ENCODE measurements at places on chromosomes 1 and 21.
A peak's percentile ranks its signal among the peaks of the same experiment; 100 is the strongest.

GRCh38 chr1:107135463-107135862 lies 5.4 kb upstream of the NTNG1 start:
- no peak for DNase-seq

GRCh38 chr1:182279724-182280503 lies 111.7 kb downstream of the GLUL start:
- DNase-seq = peak; percentile 92

- no peak for DNase-seq
Measured at GRCh38 chr1:199448646-199449045, 578.9 kb upstream of the NR5A2 start.

GRCh38 chr1:78210175-78210574 lies 164.4 kb downstream of the GIPC2 start:
- DNase-seq = no peak

- no peak for DNase-seq
Measured at GRCh38 chr1:209516771-209517680, 66.5 kb upstream of the CAMK1G start.

- DNase-seq = no peak
Measured at GRCh38 chr1:184974837-184975115, 468 bp upstream of the NIBAN1 start.

GRCh38 chr21:42621166-42621818 lies 32.1 kb upstream of the PDE9A start:
- DNase-seq = peak; percentile 69

GRCh38 chr1:58586271-58586670 lies 9.2 kb upstream of the TACSTD2 start:
- DNase-seq = no peak

- DNase-seq = no peak
Measured at GRCh38 chr1:81449786-81450185, 350.9 kb upstream of the ADGRL2 start.

GRCh38 chr1:29964718-29965533 lies 728.6 kb downstream of the PTPRU start:
- no peak for DNase-seq

GRCh38 chr1:234936612-234937389 lies 191.8 kb downstream of the TOMM20 start:
- DNase-seq = no peak

- DNase-seq = no peak
Measured at GRCh38 chr1:193979219-193979618, 792.8 kb upstream of the B3GALT2 start.

DNA sequence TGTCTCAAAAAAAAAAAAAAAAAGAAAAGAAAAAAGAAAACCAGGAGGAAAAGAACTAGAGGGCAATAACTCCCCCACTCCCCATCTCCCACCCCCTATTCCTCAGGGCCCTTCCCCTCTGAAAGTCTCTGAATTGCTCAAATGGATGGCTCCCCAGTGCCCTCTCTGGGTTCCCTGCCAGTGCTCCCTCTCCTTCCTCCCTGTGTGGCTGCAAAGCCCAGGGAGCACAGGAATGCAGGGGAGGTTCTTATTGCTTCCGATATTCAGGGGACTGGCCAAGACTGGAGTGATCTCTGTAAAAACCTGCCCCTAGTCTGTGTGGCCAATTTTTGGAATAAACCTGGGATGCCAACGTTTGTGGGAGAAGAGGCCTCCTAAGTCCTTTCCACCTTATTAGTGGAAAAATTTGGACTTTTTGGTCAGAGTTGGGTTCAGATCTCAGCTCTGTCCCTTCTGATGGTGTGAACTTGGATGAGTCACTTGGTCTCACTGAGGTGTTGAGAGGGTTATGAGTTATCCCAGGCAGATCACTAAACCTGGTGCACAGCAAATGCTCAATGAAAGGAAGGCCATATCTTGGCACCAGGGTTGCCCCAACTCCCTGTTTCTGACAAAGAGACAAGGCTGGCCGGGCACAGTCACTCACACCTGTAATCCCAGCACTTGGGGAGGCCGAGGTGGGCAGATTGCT lies 13.4 kb upstream of the ARHGEF10L start:
- DNase-seq = no peak

- peak; percentile 10 for DNase-seq
Measured at GRCh38 chr21:41966872-41967621, 13.2 kb upstream of the C2CD2 start.

DNA sequence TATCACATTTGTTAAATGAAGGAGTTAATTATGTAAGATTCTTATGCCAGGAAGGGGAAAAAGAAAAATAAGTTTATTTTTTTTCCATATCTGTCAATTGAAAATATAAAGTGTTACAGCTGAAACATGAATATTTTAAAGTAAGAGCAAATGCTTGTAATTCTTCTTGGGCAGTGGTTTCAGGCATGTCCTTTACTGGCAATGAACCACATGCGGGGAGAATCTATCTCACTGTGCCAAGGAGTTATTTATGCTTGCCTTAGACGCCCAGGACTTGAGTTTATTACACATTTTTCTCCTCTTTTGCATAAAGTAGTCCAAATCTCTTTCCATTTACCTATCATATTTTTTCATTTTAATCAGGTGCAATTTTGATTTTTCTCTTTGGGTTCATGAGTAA lies 207.8 kb upstream of the NRIP1 start:
- DNase-seq = no peak

GRCh38 chr1:6515771-6516170 lies 24.3 kb upstream of the PLEKHG5 start:
- DNase-seq = no peak

GRCh38 chr1:16351456-16351993 lies 755 bp downstream of the FBXO42 start:
- peak; percentile 70 for DNase-seq

- peak; percentile 72 for DNase-seq
Measured at GRCh38 chr21:41769521-41769920, 2.7 kb upstream of the RIPK4 start.

GRCh38 chr21:24420689-24421088 lies 1186.6 kb downstream of the MRPL39 start:
- no peak for DNase-seq

DNA sequence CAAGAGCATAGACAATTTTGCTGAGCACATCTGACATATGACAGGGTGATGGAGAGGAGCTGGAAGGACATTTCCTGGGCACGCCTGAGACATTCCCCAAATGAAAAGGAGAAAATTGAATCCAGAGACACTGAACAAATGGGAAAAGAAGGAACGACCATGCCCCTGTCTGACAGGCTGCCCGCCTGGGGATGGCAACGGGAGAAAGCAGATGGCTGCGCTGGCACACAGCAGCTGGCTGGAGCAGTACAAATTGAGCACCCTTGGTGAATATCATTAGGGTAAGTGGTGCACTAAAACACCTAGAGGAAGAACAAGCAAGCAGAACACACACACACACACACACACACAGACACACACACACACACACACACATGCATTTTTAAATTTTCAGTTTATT lies 174.3 kb upstream of the DUSP10 start:
- DNase-seq = no peak

DNA sequence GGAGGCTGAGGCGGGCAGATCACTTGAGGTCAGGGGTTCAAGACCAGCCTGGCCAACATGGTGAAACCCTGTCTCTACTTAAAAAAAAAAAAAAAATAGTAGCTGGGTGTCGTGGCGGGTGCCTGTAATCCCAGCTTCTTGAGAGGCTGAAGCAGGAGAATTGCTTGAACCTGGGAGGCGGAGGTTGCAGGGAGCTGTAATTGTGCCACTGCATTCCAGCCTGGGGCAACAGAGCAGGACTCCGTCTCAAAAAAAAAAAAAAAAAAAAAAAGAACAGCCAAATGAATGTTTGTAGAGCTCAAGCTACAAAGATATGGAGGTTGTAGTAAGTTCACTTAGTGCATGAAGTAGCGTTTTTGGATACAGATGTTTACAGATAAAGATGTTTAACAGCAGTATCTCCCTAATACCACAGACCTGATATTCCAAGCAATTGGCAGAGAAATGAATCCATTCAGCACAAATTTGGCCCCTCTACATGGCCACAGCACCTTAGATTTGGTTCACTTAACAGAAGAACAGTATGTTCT lies 49.5 kb upstream of the IPO9 start:
- no peak for DNase-seq

GRCh38 chr1:53580739-53581475 lies 121.7 kb downstream of the DMRTB1 start:
- DNase-seq = no peak

DNA sequence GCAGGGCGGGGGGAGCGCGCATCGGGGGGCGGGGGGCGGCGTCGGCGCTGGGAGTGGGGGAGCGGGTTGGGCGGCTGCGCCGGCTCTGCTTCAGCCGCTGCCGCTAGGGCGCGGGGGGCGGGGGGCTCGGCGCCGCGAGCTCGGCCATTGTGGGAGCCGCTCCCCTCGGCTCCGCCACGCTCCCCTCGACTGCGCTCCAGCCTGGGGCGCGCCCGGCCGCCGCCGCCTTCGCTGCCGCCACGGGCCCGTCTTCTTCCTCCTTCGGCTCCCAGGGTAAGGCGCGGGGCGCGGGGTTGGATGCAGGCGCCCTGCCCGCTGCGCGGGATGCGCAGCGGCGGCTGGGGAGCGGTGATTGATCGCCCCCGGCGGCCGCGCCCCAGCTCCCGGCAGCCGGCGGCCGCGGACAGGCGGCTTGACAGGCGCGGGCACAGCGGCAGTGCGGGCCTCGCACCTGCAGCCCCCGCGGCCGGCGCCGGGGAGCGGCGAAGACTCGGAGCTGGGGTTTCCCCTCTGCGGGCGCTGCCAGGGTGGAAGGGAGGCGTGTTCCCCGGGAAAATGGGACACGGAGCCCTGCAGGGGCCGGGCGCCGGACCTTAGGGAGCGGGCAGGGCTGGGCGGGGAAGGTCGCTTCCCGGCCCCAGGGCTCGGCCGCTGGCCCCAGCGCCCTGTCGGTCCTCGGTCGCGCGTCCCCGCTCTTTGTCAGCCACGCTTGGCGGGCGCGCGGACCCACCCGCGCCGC lies 55.3 kb downstream of the NDUFS5 start:
- no peak for DNase-seq

GRCh38 chr1:172390301-172390682 lies 30.2 kb upstream of the C1orf105 start:
- no peak for DNase-seq

GRCh38 chr1:65068202-65069010 lies 79.6 kb upstream of the AK4 start:
- DNase-seq = no peak

GRCh38 chr1:119012383-119012782 lies 24.2 kb upstream of the TBX15 start:
- no peak for DNase-seq

GRCh38 chr1:42940851-42941639 lies 17.6 kb downstream of the SLC2A1 start:
- no peak for DNase-seq

- no peak for DNase-seq
Measured at GRCh38 chr1:189374816-189375215, 1102.8 kb downstream of the BRINP3 start.

GRCh38 chr1:201092738-201093137 lies 19.5 kb downstream of the CACNA1S start:
- DNase-seq = no peak

DNA sequence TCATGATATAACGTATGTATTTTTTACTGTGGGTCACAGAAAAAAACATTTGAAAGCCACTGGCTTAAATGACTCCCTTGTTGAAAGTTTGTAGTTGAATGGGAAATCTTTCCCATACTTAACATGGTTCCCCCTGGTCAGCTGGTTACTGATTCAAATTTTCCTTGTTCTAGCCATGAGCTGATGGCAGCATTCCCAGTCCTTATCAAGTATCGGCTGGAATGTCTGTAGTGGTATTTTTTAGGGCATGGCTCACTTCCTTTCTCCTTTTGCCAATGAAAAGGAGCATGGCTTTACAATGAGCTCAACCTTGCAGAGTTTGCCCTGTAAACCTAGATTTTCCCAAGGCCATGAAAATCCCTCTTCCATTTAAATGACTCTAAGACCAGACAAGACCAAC lies 55.7 kb downstream of the GIPC2 start:
- no peak for DNase-seq

DNA sequence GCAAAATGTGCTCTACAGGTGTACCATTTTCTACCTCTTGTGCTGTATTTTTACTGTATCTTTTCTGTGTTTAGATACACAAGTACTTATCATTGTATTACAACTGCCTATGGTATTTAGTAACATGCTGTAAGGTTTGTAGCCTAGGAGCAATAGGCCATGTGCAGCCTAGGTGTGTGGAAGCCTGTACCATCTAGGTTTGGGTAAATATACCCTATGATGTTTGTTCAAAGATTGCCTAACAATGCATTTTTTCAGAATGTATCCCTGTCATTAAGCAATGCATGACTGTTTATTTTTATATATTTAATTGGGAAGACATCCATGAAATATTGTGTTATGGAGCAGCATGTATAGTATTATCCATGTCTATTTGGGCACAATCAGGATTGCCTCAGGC lies 11.0 kb downstream of the ETV3L start:
- no peak for DNase-seq

- no peak for DNase-seq
Measured at GRCh38 chr1:59298026-59298583, 1.2 kb downstream of the FGGY start.

DNA sequence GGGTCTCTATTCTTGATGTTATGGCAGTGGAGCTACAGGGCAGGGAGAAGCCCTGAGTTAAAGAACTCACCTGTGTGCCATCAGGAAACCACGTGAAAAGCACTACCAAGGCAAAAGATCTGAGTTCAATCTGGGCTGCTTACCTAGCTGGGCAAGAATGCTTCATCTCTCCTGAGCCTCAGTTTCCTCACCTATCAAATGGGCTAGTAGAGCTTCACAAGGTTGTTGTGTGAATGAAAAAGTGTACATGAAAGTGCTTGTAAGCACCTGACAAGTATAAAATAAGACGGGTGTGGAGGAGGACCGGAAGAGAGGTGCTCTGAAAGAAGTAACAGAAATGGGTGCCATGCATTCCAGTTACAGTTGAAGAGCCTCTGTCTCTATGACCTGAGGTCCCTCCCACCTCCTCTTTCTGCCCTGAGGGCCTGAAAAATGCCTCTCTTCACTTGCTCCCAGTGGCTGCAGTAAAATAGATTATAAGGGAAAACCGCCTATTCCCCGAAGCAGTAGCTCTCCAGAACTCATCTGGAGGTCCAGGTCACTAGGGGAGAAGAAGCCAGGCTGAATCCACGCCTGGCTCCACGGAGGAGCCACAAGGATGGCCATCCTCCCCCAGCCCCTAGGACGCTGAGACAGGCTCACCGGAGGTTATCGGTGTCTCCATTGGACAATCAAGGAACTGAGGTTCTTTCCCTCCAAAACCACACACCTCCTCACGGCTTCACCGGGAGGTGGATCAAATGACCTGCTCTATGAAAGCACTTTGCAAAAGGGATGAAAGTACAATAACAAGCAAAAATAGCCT lies 1.4 kb downstream of the GPR161 start:
- no peak for DNase-seq

GRCh38 chr1:85374160-85374559 lies 90.8 kb downstream of the DDAH1 start:
- no peak for DNase-seq

GRCh38 chr1:6794164-6794563 lies 8.9 kb downstream of the CAMTA1 start:
- DNase-seq = no peak
